Effector CD8-positive, alpha-beta T cell (primary cell): ENCODE measurements at places on chromosomes 11 and 22.
A peak's percentile ranks its signal among the peaks of the same experiment; 100 is the strongest.

DNA sequence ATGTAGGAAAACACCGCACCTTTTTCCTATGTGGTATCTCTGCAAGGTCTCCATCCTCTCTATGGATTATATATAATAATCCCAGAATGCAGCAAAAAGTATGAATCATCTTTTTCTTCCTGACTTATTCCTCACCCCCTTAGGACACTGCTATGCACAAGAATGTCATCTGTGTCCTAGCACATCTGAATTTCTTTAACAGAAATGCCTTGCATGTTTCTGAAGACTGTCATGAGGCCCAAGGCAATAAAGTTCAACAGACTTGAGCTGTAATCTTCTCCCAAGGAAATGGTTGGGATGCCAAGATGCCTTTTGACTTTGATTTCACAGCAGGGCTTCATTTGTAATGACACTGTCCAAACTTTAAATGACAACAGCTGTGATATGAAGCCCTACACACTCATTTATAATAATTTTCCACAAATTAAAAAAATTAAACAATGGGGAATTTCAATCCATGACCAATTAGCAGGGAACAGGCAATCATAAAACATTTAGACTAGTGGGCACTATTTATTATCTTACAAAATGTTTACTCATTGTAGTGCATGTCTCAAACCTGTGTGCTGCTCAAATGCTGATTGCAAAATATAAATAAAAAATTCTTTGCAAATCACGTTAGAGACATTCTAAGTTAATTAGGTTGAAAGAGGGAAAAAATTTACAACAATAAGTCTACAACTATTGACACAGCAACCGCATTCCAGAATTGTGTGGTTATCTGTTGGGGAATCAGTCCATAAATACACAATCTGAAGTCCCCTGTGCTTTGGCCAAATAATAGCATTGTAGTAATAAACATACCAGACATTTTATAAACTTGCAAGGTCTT, 242.3 kb downstream of the SWAP70 start:
- no peak for DNase-seq

DNA sequence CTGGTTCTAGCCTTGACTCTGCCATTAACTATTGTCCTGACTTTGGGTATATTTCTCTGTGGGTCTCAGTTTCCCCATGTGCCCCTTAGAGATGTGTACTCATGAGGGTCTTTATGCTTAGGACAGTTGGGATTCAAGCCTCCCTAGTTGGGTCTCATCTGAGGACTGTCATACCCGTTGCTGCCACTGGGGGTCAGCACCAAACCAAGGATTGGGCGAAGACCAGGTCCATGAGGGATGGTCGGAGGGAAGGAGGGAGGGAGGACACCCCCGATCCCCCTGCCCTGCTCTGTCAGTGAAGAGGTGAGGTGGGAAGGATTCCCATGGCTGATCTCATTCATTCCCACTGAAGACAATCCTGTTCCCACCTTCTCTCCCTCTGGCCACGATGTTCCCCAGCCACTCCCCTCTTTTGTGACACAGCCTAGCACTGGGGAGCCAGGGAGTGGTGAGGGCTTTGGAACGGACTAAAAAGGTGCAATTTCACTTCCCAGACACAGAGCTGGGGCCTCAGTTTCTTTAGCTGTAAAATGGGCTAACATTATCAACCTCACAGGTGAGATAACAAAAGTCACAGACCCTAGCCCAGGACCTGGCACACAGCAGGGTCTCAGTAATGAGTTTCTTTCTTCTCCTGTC, 12.4 kb upstream of the KLHL35 start:
- peak; percentile 63 for DNase-seq

DNA sequence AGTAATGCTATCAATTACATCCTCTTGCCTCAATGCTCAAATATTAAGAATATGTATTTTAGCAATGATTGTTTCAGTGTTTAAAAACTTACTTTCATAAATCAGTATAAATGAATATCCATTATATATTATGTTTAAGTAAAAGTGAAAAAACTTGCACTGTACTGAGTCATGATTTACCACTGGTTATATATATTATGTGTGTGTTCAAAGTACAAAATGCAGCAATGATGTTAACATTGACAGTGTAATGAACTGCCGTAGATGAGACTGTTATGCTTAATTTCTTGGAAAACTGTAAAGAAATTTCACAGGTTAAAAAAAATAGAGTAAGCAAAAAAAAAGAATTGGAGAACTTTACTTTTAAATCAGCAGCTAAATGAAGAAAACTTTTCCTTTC, 8.7 kb downstream of the LIN7C start:
- DNase-seq, result no peak

DNA sequence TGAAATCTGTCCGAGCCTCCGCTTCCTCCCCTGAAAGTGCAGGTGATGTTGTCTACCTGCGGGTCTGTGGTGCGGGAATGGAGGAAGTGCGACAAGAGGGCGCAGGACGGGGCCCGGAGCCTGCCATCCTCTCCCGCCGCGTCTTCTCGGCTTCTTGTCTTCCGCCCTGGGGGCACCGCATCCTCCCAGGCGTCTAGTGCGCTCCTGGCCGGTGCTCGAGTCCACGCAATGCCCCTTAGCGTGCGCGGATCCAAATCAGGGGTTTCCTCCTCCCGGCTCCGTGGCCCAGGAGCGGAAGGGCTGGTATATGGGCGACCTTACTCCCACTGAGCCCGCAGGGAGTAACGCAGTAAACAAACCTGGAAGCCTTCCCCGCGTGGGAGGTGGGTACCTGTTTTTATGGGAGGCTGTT, 405 bp downstream of the SFI1 start:
- DNase-seq, result peak; percentile 35

- no peak for DNase-seq
These were observed 153.5 kb downstream of the ADAMTS15 start for GRCh38 chr11:130601764-130602460.

GRCh38 chr11:83725728-83726127, 439.6 kb upstream of the CCDC90B start:
- no peak for DNase-seq

GRCh38 chr11:127074151-127074761, 73.7 kb upstream of the KIRREL3 start:
- DNase-seq, result no peak

DNA sequence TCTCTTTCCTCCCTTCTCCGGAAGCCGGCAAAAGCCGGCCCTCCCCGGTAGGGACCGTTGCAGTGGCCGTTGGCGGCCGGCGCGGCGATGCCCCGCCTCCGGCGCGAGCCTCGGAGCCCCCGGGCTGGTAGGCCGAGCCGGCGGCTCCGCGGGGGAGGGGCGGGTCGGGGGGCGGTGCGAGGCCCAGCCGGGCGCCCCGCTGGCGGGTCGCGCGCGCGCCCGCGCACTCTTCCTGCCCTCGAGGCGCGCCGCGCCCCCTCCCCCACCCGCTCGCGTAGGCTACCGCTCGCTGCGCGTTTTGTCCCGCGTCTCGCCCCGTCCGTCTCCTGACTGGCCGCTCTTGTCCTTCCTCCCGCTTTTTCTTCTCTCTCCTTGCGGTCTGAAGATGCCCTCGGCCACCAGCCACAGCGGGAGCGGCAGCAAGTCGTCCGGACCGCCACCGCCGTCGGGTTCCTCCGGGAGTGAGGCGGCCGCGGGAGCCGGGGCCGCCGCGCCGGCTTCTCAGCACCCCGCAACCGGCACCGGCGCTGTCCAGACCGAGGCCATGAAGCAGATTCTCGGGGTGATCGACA, 591 bp downstream of the CAPRIN1 start:
- DNase-seq, result peak; percentile 81

DNA sequence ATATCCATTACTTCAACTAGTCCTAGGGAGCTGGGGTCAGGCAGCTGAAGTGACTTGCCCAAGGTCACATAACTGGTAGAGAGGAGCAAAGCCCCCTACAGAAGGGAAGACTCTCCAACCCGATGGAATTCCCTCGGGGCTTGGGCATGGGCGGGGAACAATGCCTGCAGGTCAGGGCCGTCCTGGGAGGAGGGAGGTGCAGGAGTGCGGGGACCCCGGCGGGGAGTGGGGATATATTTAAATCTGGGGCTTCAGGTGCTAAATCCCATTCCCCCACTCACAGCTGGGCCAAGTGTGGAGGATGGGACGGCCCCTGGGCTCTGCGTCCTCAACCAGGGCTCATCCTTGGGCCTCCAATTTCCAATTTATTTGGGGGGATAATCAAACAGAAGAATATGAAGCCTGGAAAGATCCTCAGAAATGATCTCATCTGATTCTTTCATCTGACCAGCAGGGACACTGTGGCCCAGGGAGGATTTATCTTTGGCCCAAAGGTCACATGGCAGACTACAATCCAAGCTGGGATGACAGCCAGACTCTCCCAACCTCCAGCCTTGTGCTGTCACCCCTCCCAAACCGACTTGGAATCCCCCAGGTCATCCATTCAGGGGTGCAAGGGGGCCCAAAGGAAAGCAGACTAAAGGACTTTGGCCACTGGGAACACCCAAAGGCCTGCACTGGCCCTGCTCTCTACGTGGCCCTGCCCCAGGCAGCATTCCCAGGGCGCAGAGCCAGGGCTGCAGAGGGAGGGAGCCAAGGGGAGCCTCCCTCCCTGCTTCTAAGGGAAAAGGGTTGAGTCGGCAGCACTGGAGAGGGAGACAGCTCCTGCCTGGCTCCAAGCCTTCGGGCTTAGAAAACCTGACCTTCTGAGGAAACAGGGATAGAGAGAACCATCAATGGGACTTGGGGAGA, 8.7 kb upstream of the C1QTNF6 start:
- DNase-seq, result no peak

- DNase-seq, result no peak
These were observed 23.5 kb downstream of the RNF214 start for GRCh38 chr11:117255966-117256365.

DNA sequence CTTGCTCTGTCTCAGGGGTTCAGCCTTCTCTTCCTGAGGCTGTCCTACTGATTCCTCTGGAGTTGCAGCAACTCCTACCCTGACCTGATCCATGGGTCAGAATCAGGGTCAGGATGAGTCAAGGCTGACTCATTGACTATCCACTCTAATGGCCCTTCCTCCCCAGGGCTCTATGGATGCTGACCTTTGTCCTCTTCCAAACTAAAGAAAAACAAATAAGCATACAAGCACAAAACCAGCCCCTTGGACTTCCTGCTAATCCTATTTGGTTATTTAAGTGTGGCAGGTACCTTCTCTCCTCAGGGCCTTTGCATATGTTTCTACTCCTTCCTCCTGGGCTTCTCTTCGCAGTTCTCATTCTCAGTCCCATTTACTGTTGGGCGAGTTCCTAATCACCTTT, 204.5 kb upstream of the NAV2 start:
- DNase-seq, result no peak

DNA sequence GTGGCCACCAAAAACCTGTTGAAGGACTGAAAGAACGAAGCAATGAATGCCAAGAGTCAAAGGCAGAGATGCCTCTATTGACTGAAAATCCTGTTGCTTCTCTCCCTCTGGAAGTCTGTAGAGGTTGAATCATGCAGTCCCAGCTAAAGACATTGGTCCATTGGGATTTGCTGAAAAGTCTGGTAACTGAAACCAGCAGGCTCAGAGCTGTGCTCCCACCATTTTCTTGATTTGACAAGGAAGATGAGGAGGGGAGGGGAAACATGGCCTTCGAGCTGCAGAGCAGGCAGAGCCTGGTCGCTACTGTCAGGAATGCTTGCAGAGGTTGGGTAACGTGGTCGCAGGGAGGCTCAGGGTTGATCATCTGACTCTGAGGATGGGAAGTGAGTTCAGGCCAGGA, 72.8 kb upstream of the CSNK2A3 start:
- DNase-seq, result no peak

- DNase-seq, result no peak
These were observed 51.7 kb downstream of the TTC17 start for GRCh38 chr11:43410394-43410793.

DNA sequence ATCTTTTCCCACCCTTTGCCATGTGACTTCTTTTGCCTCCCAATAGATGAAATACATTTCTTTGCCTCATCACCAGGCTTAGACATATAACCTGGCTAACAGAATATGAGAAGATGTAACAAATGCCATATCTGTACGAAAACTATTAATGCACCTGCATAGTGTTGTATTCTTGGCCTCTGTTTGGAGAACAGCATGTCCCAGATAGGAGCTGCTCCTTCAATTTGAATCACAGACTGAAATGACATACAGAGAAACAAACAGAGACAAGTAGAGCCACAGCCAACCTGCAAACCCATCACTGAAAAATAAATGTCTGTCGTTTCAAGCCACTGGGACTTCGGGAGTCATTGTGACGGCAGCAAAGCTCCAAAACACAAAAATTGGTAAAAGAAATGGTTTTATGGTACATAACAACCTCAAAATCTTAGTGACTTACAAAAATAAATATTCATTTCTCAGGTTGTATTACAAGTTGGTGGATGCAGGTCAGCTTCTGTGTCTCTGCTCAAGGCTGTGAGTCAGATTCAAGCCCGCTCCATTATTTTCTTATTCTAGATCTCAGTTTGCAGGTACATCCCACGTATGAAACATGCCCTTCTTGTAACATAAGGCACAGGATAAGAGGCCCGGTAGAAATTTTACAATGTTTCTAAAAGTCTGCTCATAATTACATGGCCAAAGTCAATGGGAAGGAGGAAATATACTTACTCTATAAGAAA, 171.3 kb upstream of the SOX6 start:
- no peak for DNase-seq

- DNase-seq, result no peak
These were observed 46.8 kb upstream of the SPATA19 start for GRCh38 chr11:133892126-133892525.

DNA sequence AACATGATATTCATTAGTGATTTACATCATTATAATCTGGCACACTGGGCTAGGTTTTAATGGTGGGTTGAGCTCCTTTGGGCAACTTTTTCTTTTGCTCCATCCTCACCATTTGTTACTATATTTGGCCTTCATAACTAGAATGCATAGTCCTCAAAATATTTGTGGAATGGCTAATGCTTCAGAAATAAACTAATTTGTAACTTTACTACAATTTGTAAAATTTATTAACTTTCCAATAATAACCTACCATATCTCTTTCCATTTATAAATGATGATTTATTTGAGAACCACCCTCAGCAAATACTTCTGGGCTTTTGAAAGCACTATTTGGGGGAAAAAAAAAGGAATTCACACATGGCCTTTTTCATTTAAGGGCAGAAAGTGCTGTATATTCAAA, 79.7 kb downstream of the LARGE2 start:
- no peak for DNase-seq

DNA sequence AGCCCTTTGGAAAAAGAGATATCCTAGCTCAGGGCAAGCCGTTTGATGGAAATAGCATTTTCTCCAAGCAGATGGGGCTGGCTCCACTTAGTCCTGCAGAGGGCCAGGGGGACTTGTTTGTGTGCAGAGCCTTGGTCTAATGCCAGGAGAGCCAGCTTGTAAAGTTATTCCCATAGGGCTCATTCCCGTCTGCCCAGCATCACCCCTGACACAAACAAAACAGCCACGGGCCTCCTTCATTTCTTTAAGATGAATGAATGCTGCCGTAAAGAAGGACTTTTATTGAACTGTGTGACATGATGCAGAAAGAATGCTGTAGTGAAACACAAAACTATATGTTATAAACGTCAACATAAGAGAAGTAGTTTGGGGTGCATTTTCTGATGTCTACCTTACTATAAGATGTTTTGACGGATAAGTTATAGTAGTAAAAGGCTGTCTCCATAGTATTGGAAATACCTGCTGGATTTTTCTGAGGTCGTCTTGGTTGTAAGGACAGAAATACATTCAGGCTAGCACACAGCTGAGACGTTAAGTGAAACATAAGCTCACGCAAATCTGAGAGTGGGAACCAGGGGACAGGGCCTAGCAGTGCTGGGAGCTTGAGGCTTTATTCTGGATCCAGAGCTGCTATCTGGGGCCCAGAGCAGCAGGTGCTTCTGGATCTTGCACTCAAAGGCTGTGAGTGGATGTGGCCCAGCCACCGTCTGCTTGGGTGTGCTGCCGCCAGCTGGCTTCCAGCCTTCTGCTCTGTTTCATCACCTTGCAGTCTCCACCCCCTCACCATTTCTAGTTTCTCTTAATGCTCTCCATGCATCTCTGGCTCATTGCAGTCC, 53.3 kb downstream of the NCAM1 start:
- no peak for DNase-seq

GRCh38 chr22:50206599-50206998, 5.8 kb downstream of the SELENOO start:
- DNase-seq, result no peak
